BJ (cell line): ENCODE measurements at places on chromosomes 11 and 22.

GRCh38 chr11:126914941-126915340 lies 85.6 kb downstream of the KIRREL3 start:
- DNase-seq, result peak; percentile 85

- no peak for DNase-seq
Measured at GRCh38 chr22:41598081-41598480, 8.4 kb upstream of the PMM1 start.

DNA sequence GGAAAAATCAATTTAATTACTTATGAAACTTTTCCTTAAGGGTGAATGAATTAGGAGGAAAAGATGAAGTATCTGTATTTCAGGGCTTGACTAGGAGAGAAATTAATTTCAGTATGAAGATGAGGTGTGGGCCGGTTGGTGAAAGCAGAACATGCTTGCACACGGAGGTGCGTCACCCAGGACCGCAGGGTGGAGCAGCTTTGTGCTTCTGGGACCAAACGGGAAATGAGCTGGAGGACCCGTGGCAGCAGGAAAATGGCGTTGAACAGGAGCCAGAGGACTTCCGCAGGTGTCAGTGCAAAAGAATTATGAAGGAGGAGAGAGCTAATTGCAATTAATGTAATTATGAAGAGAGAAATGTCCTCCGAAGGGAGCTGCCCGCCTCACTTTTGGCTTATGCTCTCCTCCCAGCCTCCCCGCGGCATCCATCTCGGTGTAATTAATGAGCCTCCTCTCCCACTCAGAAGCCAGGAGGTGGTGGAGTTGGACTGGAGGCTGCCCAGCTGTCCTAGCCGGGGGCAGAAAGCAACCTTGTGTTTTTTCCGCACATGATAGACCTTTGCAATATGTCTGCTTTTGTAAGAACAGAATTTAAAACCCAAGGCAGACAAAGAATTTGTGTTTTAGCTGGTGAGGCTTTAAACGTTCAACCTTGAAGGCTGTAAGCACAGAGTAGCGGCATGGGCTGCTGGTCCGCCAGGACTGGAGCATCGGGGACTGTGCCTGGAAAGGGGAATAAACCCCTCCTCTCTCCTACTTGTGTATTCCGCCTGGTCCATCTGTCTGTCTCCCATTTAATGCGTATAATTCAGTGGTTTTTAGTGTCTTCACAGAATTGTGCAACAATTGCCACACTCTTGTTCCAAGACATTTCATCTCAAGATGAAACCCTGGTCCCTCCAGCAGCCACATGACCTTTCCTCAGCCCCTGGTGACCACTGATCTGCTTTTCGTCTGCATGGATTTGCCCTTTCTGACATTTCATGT lies 180.6 kb downstream of the TBC1D22A start:
- DNase-seq, result no peak

DNA sequence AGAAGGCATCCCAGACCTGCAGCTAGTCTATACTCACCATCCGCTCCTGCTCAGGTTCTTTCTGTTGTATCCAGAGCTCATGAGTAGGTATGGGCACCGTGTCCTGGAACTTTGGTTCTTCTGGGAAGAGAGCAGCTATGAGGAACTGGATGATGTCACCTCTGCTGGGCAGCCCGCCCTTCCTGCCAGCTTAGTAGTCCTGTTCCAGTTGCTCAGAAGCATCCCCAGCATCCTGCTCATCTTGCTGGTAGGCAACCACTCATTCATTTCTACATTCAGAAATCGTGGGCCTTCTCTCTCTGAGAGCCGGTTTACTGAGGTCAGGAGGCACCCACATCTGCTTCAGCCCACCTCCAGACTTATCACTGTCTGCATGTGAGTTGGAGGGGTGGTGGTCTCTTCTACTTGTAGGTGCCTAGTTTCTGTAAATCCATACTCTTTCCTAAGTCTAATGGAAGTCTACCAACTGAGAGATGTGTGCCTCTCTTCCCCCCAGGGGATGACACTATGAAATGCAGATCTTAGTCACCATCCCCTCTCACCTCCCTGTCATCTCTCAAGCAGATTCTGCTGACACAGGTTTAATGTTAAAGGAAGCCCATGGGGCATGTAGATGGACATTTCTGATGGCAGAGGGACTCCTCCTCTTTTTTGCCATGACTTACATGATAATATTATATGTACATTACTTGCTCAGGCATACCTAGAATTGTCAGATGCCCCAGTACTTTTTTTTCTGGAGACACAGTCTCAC lies 29.6 kb upstream of the CCDC134 start:
- no peak for DNase-seq

- DNase-seq, result no peak
Measured at GRCh38 chr11:56906683-56907148, 82.0 kb upstream of the OR5AK2 start.

- no peak for DNase-seq
Measured at GRCh38 chr11:112611771-112612170, 349.4 kb upstream of the NCAM1 start.

DNA sequence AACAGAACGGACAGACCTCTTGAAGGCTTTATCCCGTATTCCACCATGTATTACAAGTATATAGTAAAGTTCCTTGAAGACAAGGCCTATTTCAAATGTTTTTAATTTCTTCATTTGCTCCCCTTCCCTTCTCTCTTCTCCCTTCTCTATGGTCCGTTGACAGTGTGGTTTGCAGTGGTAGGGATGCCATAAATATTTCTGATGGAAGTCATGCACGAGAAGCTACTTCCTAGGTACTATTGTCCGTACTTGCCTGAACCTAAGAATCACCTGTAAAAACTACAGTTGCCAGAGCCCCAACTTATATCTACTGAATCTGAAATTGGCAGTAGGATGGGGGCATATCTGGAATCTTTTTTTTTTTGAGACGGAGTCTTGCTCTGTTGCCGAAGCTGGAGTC lies 2.8 kb downstream of the PISD start:
- DNase-seq, result no peak

DNA sequence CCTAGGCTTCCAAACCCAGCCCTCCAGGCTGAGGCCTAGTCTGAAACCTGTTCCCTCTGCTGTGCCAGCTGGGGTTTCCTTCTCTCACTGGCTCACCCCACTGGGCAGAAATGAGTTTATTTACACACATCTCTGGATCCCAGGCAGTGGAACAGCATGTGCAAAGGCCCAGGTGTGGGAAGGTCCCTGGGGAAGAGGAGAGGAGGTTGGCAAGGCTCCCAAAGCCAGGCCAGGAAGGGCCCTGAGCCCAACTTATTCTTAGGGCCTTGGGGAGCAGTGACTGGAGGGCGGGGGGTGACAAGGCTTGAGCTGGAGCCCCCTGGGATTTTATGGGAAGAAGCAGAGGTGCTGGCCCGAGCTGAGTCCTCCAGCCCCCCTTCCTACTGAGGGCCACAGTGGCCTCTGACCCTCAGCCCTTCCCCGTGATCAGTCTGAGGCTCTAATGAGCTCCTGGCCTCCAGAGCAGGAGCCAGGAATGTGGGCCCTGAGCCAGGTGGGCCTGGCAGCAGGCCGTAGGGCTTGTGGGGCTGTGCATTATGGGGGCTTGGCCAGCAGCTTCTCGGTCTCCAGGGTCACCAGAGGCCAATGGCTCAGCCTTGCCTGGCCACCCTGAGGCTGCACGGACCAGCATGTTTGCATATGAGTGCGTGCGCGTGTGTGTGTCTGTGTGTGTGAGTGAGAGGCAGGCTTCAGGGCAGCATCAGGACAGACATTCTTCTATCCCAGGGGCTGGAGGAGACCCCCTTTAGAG lies 2.9 kb downstream of the MYO7A start:
- no peak for DNase-seq

- DNase-seq, result no peak
Measured at GRCh38 chr22:37231406-37232139, 12.5 kb downstream of the RAC2 start.

GRCh38 chr22:32864041-32864440 lies 62.5 kb downstream of the TIMP3 start:
- no peak for DNase-seq

DNA sequence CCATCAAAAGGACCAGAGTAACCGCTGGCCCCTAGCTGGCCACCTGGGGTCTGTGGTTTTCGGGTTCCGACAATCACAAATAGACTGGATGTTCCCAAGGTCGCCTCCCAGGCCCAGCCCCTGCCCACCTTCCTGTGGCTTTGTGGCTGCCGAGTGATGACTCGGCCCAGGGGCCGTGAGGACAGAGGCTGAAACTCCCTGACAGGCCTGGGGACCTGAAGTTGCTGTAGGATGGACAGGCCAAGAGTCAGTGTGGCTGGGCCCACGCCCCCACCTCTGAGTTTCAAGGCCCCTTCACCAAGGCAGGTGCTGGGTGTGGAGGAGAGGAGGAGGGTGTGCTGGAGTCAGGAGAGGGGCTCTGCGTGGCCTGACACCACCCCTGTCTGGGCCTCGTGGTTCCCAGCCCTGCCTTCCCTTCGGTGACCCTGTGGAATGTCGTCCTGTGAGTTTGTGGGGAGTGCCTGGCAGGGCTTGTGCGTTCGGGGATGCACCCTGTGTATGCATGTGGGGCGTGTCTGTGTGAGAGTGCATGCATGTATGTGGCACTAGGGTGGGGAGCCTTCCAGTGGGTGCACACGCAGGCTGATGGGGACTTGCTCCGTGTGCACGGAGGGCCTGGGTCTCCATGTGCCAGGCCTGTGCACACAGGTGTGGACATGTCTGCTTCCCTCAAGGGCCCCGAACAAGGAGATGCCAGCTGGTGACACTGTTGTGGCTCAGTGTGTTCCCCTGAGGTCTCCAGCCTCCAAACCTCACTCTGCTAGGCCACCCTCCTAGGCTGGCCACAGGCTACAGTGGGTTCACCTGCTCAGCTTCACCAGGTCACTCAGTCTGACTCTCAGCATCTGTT lies 8.4 kb upstream of the MGAT3 start:
- no peak for DNase-seq

GRCh38 chr11:97354576-97354975 lies 964.8 kb downstream of the JRKL start:
- no peak for DNase-seq

- DNase-seq, result no peak
Measured at GRCh38 chr22:50581031-50581949, 1.4 kb downstream of the CHKB start.

- DNase-seq, result no peak
Measured at GRCh38 chr11:122984186-122985011, 2.8 kb upstream of the BSX start.

DNA sequence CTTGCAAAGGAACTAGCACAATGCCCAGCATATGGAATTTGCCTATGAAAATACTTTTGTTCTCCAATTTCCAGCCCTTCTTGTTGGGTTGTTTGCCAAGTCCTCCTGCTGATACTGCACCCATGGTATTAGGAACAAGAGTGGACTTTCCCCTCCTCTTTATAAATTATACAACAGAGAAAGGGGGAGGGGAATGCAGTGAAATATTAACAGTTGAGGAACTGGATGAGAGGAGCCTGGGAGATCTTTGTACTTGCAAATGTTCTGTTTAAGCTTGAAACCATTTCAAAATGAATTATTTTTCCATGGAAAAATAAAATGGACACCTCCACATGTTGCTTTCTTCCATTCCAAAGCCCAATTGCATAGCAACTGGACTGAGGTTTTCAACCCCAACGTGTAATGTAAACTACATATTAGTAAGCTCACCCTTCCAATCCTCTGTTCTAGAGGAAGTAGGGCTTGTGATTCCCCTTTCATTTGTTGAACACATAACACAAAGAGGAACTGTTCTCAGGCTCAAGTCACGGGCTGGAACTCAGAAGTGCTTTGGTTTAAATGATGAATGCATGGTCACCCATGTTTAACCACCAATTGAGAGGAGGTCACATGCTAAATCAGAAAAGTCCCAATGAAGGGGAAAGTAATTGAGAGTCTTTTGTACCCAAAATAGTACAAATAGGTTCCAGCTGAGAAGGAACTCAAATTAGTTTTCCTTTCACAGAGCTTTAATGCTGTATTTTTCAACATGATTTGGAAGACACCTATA lies 66.2 kb upstream of the ZC3H12C start:
- DNase-seq, result no peak

- DNase-seq, result no peak
Measured at GRCh38 chr11:87628026-87628580, 547.1 kb downstream of the RAB38 start.

DNA sequence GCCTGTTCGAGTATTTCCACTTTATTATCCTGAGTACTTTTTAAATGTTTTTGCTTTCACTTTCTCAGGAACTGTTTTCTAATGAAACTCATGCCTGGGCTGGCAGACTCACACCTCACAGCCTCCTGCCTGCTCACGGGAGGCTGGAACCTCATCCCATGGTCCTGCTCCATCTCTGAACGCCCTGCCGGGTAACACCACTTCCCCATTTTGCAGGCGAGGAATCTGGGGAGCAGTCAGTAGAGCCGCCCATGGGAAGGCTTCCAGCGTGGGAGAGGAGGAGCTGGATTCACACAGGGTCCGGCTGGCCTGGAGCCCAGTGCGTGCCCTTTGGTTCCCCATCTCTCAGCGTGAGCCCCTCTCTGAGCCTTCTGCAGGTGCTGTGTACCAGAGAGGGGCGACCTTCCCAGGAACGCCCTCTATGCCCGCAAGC lies 53.6 kb downstream of the SCUBE1 start:
- DNase-seq, result no peak

GRCh38 chr11:37422511-37422910 lies 824.5 kb upstream of the RAG2 start:
- DNase-seq, result no peak

DNA sequence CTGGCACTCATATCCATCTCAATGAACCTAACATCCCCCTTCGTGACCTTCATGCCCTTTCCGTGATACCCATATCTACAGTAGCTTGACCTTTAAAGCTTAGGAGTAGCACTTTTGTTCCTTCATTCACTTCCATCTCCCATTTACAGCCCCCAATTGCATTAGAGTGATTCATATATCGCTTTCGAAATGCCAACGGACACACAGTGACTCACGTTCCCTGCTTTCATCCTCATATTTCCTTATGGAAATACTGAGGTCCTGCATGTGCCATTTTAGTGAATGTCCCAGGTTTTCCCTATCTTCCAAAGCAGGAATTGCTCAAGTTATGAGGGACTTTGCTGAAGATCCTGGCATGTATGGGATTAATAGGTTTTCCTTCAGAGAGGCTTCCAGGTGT lies 44.3 kb upstream of the CEP126 start:
- peak; percentile 19 for DNase-seq

DNA sequence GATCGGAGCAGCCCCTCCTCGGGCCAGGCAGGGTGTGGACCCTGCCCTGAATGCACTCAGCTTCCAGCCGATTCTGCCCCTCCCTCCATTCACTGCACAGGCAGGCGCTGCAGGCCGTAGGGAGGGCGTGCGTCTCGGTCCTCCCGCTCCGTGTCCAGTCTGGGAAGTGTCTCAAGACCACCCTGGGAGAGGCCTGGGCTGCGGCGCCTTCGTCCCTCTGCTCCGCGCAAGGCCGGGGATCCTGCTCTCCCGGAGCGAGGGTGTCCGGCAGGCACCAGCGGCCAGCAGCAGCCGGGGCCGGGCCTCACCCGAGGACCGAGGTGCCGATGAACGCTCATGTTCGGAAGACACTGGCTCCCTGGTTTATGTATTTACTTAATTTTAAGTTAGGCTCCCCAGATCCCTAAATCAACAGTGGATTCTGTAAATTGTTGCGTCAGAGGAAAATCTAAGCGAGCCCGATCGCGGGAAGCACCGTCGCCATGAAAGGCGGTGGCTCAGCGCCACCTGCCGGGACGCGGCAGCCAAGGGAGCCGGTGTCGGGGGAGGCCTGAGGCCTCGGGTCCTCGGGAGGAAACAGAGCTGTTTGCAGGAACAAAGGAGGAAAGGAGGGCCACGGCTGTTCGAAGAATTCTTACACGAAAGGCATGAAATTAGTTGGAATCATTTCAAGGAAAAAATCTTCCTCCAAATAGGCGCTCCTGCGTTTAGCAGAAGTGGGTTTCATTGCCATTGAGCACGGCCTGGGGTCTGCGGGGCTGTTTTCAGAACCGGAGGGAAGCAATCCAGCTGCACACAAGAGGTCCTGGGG lies 195.3 kb downstream of the BRD1 start:
- DNase-seq, result peak; percentile 0
